Pulmonary artery endothelial cell (primary cell): ENCODE measurements at places on chromosomes 11 and 22.

- DNase-seq: no peak
Observed at GRCh38 chr22:47602732-47603131, 840.3 kb downstream of the TBC1D22A start.

GRCh38 chr11:88405853-88406252 lies 68.3 kb upstream of the CTSC start:
- no peak for DNase-seq

GRCh38 chr11:28903716-28904115 lies 795.5 kb downstream of the METTL15 start:
- no peak for DNase-seq

GRCh38 chr11:120326228-120326627 lies 1.1 kb downstream of the TLCD5 start:
- DNase-seq: no peak

DNA sequence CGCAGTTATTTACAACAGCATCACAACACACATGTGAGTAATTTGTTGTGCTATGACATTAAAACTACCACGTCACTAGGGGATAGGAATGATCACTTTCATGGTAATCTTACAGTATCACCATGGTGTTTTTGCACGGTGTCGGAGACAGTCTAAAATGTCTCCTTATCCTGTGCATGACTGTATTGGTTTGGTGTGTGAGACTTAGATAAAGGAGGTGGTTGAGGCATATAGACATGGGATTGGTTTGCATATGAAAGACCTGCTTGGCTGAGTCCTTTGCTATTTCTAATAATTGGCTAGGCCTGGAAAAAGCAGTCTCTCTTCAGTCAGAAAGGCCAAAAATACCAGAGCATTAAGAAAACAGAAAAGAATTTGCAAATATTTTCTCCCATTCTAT lies 30.2 kb downstream of the MSANTD4 start:
- no peak for DNase-seq

GRCh38 chr22:48105259-48105658 lies 1342.8 kb downstream of the TBC1D22A start:
- DNase-seq: no peak

DNA sequence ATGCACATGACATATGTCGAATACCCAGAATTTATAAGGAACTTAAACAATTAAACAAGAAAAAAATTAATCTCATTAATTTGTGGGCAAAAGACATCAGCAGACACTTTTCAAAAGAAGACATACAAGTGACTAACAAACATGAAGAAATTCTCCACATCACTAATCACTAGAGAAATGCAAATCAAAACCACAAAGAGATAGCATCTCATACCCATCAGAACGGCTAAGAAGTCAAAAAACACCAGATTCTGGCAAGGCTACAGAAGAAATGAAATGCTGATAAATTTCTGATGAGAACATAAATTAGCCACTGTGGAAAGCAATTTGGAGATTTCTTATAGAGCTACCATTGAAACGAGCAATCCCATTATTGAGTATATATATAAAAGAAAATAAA lies 210.6 kb upstream of the LUZP2 start:
- no peak for DNase-seq

- DNase-seq: no peak
Observed at GRCh38 chr11:96290031-96290430, 53.0 kb downstream of the MAML2 start.

DNA sequence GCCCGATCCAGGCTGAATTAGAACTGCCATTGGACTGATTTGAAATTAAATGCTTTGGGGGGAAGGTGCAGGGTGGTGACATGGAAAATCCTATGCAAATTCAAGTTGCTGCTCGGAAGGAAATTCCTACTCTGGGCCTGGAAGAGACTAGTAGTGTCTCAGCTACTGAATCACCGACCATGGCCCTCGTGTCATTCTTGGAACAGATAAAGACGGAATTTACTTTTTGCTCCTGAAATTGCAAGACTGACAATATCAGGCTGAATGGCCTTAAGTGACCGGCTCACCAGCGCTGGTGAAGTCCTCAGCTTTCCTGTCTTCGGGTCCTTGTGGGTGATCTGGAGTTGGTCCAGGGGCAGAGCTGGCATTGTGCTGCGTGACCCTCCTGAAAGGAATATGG lies 6.1 kb downstream of the ASCC2 start:
- no peak for DNase-seq

GRCh38 chr11:2697866-2698265 lies 1.9 kb downstream of the KCNQ1OT1 start:
- DNase-seq: no peak

DNA sequence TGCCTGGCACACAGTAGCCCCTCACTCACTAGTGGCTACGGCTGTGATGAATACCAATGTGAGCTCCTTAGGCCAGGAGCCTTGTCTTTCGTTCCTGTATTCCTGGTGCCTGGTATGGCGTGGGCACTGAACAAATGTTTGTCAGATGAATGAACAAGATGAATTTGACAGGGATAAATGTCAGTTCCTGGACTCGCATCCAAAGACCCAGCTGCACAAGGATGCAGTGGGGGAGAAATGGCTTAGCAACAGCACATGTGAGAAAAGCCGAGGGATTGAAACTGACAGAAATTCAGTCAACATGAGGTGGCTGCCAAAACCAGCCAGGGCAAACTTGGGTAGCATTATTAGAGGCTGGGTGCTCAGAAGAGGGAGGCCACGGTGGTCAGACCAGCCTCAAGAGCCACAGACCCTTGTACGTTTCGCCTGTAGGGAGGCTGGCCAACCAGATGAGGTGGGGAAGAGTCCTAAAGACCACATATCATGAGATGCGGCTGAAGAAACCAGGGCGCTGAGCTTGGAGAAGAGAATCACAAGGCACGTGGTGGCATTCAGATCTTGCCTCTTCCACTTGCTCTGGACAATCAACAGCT lies 7.7 kb upstream of the SLC22A8 start:
- DNase-seq: no peak

DNA sequence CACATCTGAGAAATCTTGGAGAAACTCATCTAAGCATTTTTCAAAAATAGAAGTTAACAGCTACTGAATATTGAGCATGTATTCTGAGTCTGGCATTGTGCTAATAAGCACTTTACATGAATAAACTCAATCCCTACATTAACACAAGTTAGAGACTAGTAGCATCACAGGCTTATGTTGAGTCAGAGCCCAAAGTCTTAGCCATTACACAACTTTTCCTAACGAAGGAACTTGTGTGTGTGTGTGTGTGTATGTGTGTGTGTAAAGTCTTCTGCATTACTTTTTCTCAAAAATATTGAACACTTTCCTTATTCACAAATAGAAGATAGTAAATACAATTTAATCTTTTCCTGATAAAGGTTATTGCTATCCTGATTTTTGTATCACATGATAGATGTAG lies 8.7 kb upstream of the CLPB start:
- no peak for DNase-seq

GRCh38 chr11:91220476-91221202 lies 997.8 kb upstream of the CHORDC1 start:
- DNase-seq: no peak

DNA sequence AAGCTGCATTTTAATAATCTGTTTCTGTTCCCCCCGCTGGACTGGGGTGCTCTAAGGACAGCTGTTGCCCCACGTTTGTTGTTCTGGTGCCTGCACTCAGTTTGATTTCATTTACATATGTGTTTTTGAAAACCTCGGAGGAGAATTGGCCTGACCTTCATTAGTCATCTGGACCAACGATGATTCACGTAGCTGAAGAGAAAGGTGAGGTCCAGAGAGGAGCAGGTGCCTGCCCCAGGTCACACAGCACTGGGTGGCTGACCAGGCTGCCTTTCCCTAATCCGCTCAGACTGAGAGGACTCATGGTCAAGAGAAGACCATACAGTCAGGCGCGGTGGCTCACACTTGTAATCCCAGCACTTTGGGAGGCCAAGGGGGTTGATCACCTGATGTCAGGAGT lies 3.8 kb downstream of the CSDC2 start:
- DNase-seq: no peak

DNA sequence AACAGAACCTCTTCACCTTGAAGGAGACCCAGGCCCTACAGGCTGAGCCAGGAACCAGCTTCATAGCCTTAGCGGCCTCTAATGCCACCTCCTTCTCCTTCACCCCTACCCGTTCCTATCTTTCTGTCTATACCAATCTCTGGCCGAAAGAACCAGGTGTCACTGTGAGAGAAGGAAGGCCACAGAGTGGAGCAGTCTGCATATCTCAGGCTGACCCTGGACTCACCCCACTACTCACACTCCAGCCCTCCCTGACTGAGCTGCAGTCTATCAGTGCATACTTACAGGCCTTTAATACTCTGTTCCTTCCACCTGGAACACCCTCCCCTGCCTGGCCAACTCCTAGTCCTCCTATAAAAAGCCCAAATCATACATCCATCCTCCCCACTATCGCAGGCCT lies 32.7 kb downstream of the ARAP1 start:
- DNase-seq: no peak

DNA sequence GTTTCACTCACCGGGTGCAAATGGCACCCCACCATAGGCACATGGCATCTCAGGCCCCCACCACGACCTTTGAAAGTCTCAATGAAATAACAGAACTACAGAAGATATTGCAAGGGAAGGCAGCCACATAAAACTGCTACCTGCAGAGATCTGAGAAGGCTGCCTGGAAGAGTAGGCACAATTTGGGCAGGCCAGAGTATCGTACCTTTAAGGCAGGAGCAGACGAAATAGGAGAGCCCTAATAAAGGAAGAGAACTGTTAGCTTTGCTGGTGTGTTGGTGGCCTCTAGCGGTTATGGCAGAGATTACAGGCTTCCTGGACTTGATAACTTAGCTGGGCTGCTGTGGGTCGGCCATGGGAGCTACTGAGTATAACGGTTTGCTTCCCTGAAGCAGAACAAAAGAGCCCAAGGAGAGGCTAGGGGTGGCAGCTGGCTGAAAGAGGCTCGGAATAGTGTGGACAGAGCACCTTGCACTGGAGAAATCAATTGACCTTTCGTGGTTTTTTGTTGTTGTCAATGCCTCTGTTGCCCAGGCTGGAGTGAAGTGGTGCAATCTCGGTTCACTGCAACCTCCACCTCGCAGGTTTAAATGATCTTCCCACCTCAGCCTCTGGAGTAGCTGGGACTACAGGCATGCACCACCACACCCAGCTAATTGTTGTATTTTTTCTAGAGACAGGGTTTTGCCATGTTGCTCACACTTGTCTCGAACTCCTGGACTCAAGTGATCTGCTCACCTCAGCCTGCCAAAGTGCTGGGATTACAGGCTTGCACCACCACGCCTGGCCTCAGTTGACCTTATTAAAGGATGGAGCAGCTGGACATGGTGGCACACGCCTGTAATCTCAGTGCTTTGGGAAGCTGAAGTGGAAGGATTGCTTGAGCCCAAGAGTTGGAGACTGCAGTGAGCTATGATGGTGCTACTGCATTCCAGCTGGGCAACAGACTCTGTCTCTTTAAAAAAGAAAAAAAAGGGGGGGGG lies 4.8 kb downstream of the SDF2L1 start:
- DNase-seq: no peak

- DNase-seq: no peak
Observed at GRCh38 chr11:1628506-1629325, 859 bp upstream of the KRTAP5-5 start.

GRCh38 chr11:3840870-3841425 lies at the start of gene RHOG:
RHOG (minus strand) TSS chr11:3840959; CDS start chr11:3828138, 12,821 bp downstream.
- peak; percentile 20 for DNase-seq

GRCh38 chr22:39244136-39244495 lies 666 bp downstream of the PDGFB start:
- DNase-seq: no peak

- no peak for DNase-seq
Observed at GRCh38 chr11:88689548-88690240, 352.2 kb upstream of the CTSC start.

- no peak for DNase-seq
Observed at GRCh38 chr11:17077240-17077519, 287 bp downstream of the RPS13 start.

GRCh38 chr11:29679996-29680395 lies 336.8 kb downstream of the KCNA4 start:
- no peak for DNase-seq

- no peak for DNase-seq
Observed at GRCh38 chr11:118084247-118084646, 2.5 kb downstream of the SMIM35 start.

DNA sequence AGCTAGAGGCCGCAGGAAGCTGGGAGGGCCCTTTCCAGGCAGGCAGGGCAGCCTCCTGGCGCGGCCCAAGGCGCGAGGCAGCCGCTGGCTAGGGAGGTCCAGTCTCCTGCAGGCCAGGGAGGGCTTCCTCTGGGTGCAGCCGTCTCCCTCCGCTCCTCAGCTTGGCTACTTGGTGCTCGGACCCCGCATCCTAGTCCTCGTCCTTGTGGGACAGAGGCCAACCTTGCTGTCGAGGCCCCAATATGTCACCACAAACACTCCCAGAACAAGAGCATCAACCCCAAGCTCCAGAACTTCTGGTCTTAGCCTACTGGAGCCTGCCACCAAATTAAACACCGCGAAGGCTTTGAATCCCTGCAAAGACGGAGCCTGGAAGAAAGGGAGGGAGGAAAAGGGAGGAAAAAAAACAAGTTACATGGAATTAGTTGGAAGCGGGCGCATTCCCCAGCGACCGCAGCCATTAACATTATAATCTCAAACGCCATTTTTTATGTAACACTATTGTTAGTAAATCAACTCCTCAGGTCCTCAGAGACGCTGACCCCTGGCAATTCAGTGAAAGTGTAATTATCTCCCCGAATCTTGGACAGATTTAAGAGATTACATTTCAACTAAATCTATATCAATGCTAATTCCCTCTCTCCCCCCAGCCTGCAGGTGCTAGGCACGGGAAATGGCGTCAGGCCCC lies 12.7 kb upstream of the PAX6 start:
- no peak for DNase-seq

- no peak for DNase-seq
Observed at GRCh38 chr11:115613004-115613403, 108.8 kb upstream of the CADM1 start.

- DNase-seq: no peak
Observed at GRCh38 chr22:50486561-50487289, at the start of gene MIOX. MIOX (plus strand) TSS chr22:50486859; CDS start chr22:50486898, 39 bp downstream.

- no peak for DNase-seq
Observed at GRCh38 chr11:114848027-114848426, 169.7 kb downstream of the NXPE2 start.

GRCh38 chr11:106459135-106459534 lies 381.7 kb downstream of the AASDHPPT start:
- DNase-seq: no peak

- DNase-seq: no peak
Observed at GRCh38 chr11:13889552-13890249, 72.8 kb upstream of the SPON1 start.

DNA sequence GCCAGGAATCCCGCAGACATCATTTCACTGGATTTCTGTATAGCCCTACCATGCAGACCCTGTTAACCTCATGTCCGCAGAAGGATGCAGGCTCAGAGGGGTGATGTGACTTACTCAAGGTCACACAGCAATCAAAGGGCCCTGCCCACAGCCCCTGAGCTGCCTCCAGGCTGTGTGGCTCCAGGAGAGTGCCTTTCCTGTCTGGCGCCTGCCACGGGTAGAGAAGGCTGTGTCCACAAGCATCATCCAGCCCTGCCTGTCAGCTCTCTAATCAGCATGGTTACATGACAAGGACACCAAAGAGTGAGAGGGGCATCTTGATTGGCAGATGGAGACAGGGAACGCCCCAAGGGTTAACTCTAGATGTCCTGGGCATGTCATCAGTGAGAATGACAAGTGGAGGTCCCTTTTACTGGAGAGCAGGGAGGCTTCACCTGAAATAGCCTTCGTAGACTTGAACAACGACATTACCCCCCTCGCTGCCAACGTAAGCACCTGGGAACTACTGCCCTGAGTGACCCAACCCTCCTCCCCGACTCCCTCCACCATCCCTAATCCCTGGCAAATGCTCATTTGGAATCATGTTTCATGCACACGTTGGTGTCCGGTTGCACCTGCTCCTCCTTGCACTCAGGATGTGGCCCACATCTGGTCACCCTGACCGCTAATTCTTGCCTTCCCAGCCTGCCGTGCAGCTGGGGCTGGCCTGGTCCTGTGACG lies 6.9 kb downstream of the FGF19 start:
- DNase-seq: no peak
